ENCODE measurements at places on chromosomes 1 and 21.
A peak's percentile ranks its signal among the peaks of the same experiment; 100 is the strongest.

- DNase-seq, result no peak
These were observed 1.9 kb downstream of the GIPC2 start for GRCh38 chr1:78047631-78048030.

DNA sequence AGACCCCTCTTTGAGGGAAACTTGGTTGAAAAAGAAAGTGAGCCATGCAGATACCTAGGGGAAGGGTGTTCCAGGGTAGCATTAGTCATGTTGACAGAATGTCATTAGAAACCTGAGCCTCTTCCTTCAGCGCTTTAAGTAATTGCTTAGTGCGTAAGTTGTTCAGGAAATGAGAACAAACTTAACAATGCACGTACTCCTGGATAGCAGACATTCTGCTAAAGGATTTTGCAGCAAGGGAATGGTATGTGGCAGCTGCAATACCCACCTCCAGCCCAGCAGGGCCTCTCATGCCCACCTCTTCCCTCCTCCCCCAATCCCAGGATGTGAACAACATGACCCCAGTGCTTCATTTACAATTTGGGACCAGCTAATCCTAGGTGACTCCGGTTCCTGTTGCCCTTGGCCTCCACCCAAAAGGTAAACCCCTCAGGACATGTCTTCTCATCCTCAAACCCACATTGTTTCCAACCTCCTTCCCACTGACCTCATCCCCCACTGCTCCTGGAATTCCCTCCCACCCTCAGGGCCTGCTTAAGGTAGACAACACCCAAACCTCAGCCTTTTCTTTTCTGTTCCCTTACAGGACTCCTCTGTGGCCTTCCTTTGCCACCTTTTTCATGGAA lies 98.0 kb upstream of the BCAR3 start:
- no peak for DNase-seq

DNA sequence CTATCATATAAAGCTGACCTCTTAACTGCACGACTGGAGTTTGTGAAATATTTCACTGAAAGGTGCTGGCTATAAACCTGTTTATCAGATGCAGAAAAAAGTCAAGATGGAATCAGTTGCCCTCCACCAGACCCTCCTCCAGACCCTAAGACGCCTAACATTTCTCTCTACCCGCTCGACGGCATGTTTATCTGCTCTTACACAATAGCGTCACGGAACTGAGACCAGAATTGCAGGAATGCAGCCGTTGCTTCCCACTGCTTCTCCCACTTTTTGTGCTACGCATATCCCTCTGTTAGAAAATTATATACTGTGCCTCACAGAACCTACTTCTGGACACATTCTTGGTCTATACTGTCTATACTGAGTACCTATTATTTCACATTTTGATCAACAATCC lies 28.2 kb upstream of the FAM131C start:
- DNase-seq, result no peak

DNA sequence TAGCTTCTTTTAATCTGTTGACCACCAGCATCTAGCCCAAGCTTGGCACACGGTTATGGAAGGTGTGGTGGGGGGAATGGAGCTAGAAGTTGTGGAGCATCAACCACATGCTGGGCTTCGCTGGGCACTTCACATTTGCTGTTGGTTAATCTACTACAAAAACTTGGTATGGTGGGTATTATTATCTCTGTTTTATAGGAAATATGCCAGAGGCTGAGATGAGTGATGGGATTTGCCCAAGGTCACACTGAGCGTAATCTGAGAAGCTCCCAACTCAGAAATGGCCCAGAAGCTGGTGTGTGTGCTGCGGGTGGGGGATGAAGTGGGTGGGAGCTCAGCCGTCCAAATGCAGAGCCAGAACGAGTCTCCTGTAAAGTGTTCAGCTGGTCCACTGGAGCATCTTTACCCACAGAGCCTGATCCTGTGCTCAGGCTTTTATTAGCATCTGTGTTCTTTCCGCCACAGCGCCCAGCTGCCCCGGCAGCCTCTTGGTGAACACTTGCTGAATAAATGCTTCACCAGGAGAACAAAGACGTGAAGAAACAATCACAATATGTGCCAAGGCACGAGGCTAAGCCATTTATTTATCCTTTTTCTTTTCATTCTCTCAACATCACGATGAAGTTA lies 98.6 kb upstream of the JUN start:
- DNase-seq, result no peak

DNA sequence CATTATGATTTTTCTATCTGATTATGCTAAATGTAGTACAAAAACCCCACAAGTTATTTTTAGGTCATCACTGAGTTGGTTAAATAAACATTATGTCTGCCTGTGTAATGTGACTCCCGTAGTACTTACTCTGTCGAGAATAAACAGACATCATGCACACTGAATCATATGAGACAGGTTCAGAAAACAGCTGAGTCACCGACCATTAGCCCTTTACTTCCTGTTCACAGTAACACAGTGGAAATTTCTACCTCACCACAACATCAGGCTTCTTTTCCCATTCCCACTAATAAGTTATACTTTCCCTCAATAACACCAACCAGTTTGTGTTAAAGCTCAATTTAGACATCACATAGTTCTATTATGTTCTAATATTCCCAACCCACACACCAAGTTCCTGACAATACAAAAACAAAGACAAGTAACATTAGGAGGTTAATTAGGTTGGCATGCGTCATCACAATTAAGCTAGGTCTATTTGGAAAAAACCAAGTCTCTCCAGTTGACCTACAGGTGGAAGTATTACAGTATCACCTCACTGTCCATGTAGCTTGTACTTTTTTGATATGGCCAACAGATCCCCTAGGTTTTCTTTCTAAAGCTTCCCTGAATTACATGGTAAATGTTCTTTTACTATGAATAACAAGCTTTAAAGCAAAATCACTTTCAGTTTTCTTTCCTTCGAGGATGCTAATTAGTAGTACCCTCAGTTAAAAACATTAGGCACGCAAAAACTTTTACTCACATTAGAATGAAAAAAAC lies 154.2 kb downstream of the EIF4G3 start:
- DNase-seq, result peak; percentile 58

GRCh38 chr21:42465803-42466127 lies 30.3 kb downstream of the RSPH1 start:
- DNase-seq, result no peak

- DNase-seq, result no peak
These were observed 544.7 kb downstream of the NPHP4 start for GRCh38 chr1:5447503-5447960.

DNA sequence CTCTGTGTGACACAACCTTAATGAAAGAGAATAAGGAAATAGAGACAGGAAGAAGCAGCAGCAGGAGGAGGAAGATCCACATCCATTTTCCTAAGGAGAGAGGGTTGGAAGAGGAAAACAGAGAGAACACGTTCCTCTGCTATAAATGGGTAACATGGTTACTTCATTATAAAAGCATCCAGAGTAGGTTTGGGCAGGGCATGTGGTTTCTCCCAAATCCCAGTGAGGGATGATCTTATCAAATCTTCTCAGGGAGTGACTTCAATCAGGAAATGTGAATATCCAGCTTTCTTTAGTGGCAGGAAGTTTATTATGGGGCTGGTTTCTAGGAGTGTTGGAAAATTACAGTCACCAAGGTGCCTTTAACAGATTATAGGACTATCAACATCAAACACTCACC lies 11.1 kb downstream of the CYP2J2 start:
- DNase-seq, result no peak

- no peak for DNase-seq
These were observed 39.9 kb downstream of the ACP6 start for GRCh38 chr1:147630447-147630846.

GRCh38 chr21:40158366-40158765 lies 291.1 kb downstream of the PCP4 start:
- no peak for DNase-seq

GRCh38 chr1:25174363-25174729 lies 58.0 kb downstream of the SYF2 start:
- no peak for DNase-seq

- DNase-seq, result no peak
These were observed 27.5 kb upstream of the IGSF21 start for GRCh38 chr1:18079941-18080735.

- no peak for DNase-seq
These were observed 835 bp downstream of the UHMK1 start for GRCh38 chr1:162498496-162498810.

GRCh38 chr1:201183209-201183608 lies 7.4 kb upstream of the IGFN1 start:
- DNase-seq, result no peak

GRCh38 chr21:46357684-46358425 lies 33.9 kb downstream of the PCNT start:
- DNase-seq, result no peak

DNA sequence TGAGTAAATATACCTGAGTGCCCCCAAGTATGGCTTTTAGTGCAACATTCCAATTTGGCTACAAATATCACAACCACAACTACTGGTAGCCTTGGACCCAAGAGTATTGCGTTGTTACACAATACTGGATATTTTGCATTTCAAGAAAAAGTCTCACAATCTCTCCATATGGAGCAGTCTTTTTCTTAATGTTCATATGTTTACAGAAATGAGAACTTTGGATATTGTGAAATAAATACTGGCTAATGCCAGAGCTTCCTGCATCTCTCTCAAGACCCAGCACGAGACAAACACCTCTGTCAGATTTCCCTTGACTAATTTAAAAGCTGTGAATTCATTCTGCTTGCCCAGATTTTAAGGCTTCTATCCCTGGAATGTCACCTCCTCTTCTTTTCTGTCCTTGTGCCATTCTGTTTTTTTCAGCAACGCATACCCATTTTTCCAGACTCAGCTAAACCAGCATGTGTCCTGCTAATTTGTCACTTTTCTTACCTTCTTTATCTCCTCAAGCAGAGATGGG lies 136.2 kb upstream of the BACE2 start:
- no peak for DNase-seq

GRCh38 chr1:157955857-157956256 lies 37.6 kb upstream of the KIRREL1 start:
- no peak for DNase-seq

GRCh38 chr1:36125129-36125991 lies at the start of gene COL8A2:
TSS of gene COL8A2 (minus strand) at chr1:36125222. CDS start at chr1:36100242, 24,980 bp downstream.
- no peak for DNase-seq

DNA sequence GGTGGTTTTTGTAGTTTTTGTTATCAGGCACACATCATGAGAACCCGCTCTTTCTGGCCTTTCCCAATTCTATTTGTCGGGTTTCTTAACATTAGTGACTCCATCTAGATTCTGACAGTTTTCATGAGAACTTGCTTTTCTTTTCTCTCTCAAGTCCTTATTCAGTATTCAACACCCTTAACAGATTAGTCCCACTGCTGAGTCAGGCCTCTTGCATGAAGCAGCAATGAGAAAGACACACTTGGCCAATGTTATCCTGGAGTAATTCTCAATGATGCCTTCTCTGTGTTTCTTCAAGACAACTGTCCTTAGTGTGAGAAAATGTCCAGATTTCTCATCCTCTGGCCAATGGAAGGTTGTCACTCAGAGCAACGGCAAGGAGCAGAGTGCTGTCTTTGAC lies 11.3 kb downstream of the FMO2 start:
- DNase-seq, result no peak

DNA sequence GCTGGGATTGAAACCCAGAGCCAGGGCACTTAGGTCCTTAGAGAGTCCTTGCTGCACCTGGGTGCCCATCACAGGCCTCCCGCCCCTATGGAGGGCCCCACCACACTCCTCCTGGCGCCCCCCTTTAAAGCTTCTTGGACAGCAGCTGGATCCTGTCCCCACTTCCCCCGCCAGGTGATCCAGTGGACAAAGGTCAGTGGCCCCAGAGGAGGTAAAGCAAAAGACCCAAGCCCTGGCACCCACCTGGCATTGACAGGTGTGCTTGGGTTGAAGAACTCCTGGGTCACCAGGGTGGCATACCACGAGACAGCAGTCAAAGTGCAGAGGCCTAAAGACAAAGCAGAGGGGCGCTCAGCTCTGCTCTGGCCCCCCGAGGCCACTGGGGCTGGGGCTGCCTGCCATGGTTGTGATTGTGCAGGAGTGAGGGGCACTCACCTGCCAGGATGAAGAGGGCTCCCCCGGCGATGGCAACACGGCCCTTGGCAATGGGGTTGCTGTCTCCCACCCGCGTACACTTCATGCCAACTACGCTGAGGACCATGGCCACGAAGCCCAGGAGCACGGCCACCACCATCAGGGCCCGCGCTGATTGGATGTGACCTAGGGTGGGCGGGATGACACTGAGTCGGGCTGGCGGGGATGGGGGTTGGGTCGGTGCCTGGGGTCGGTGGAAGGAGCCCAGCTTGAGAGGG lies 1.9 kb downstream of the CLDN19 start:
- no peak for DNase-seq

DNA sequence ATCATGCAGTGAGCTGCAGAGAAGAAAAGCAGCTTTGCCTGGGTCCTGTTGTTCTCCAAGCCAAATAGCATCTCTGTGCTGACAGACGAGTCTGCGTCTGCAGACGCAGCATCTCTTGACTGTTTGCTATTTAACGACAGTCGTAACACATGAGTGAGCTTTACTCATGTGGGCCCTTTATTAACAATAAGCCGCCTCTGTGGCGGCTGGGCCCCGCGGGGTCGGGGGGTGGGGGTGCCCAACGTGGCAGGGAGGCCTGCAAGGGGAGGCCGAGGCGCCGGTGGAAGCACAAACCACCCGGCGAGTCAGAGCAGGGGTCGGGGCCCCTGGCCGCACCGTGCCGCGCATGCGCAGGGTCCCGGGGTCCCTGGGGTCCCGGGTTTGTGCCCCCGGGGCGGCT lies 435.1 kb downstream of the KIF26B start:
- DNase-seq, result no peak

- DNase-seq, result no peak
These were observed at the start of gene FYB2 for GRCh38 chr1:56819387-56819899. TSS of gene FYB2 (minus strand) at chr1:56819404. CDS start at chr1:56819290, 114 bp downstream.

- no peak for DNase-seq
These were observed 94.7 kb downstream of the SIK1 start for GRCh38 chr21:43331962-43332828.

GRCh38 chr1:89734442-89734841 lies 86.4 kb upstream of the LRRC8D start:
- no peak for DNase-seq

DNA sequence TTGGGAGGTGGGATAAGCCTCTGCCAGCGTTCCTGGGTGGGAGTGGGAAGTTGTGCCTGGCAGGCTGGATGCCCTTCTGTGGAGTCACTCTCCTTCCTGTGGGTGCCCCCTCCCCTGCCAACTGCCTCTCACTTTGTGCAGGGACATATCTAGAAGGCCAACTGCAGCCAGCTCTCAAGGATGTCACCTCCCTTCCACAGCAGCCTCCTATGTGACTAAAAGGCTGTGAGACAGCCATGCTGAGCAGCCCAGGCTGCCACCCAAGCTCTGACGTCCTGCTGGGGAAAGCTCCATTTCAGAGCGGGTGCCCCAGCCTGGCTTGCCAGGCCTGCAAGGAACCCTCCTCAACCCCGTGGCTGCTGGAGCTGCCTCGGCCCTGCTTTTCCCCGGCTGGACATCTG lies 19.6 kb upstream of the SLC26A9 start:
- DNase-seq, result no peak

- no peak for DNase-seq
These were observed 69.0 kb upstream of the MUTYH start for GRCh38 chr1:45409276-45409675.

DNA sequence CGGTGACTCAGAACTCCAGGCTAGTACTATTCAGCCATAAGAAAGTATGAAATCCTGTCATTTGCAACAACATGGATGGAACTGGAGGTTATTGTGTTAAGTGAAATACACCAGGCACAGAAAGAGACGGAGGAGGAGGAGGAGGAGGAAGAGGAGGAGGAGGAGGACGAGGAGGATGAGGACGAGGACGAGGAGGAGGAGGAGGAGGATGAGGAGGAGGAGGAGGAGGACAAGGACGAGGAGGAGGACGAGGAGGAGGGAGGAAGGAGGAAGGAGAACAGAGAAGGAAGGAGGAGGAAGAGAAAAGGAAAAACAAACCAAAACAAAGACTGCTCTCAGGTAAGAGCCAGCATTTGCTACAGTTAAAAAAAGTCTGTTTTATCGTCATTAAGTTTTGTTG lies 178.7 kb downstream of the NPHP4 start:
- DNase-seq, result no peak

GRCh38 chr1:240169188-240169587 lies 77.5 kb downstream of the FMN2 start:
- DNase-seq, result no peak
